Activated CD8-positive, alpha-beta memory T cell treated with anti-CD3 and anti-CD28 coated beads, Interleukin-2, amount 10 ng/mL, durations not matched to agents 7 days and 5 days (primary cell): ENCODE measurements at places on chromosomes 12 and 14. TPM values are rescaled to one million over a fixed set of nuclear protein-coding genes. Genes with fewer than 3 reads are reported as not detected.

- DNase-seq, result no peak
Observed at GRCh38 chr14:96407935-96408570, 16.1 kb downstream of the AK7 start.

GRCh38 chr12:120642826-120643225 is 2.4 kb downstream of the CABP1 start:
- no peak for DNase-seq

GRCh38 chr12:28610401-28611114 is 420.3 kb downstream of the CCDC91 start:
- DNase-seq, result no peak

DNA sequence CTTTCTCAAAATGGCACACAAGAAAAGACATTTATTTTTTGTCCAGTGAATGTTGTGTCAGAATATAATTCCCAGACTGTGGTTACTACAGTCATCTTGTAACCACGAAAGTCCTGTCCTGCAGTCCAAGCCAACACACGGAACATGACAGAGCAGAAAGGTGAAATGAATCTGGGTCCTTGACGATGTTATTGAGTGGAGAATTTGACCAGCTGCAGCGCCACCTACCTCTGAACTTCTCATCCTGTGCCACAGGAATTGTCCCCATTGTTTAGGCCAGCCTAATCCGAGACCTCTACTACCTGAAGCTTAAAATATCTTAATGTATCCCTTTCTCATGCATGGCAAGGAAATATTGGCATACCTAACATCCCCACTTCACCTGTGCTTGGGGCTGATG is 64.1 kb upstream of the OTX2 start:
- DNase-seq, result no peak

DNA sequence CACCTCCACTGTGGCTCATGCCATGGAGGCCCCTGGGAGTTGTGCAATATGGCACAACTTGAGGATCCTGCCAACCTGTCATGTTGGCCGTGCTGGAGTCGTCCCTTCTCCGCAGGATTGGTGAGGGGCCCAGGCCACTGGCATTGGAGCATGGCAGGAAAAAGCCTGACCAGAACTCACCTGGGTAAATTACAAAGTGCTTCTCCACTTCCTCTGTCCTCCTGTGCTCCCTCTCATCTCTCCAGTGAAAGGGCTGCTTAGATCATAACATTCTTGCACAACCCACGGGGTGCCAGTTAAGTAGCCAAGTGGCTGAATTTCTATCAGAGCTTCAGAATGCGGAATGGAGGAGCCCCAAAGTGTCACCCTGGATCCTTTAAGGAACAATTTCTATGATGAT is 381.0 kb downstream of the DPF3 start:
- DNase-seq, result no peak

GRCh38 chr12:102439426-102440405 is 40.6 kb downstream of the IGF1 start:
- no peak for DNase-seq

GRCh38 chr12:65294641-65295262 is 16.3 kb downstream of the MSRB3 start:
- DNase-seq, result no peak

GRCh38 chr12:27060740-27061139 is 21.6 kb downstream of the C12orf71 start:
- DNase-seq, result no peak

DNA sequence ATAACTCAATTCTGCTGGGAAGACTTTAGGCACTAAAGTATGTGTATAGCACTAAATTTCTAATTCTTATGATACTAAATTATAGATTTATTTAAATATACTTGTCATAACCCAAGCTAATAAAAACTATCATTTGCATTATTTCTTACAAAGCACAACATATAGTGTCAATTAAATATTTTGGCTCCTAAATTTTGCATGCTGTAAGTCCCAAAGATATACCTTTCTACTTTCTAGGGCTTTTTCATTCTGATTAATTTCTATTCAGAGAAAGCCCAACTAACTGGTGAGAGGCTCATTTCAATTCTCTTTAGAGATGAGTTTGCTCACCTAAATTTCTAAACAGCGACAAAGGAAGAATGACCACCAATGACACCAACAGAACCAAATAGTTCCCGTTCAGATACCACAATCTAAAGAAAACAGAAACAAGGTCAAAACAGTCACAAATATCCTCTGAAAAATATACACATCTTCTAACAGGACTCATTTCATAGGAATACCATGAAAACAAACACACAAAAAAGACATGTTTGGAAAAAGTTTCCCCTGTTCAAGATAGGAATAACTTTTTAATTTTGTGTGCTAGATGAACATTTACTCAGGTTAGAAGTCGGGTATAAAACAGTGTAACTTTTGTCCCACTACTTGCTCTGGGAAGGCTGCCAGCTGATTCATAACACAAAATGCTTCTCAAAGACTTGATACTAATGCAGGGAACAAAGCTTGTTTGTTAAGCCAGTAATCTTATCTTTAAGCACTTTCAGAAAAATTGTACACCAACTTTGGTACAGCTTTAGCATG is 7.6 kb downstream of the SLC38A2 start:
- no peak for DNase-seq

DNA sequence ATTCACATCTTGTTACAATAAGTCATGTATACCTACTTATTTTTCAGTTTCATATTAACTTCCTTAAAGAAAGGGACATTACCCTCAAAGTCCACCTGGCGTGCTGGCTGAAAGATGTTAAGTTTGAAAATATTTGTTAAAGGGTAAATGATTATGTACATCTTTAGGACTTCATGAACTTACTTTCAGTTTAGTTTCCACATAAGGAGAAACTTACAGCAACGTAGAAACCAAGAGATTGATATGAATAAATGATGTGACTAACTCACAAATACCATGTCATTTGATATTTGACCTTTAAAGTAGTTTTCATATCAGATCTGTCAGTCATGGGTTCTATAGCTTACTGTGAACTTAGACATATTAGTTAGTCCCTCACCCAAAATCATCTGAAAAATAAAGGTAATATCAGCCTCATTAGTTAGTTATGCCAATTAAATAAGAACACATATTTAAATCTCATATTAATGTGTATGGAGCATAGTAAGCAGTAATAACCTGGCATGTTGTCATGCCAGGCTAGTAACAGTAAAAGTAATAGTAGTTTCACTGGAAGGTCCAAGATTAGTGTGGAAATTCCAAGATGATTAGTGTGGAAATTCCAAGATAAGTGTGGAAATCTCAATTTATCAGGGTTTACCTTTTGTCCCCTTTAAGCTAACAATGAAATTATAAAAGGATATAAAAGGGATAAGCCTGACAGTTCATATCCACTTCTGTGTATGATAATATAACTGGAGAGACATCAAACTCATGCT is 1.9 kb upstream of the CLEC2D start:
- DNase-seq, result no peak

DNA sequence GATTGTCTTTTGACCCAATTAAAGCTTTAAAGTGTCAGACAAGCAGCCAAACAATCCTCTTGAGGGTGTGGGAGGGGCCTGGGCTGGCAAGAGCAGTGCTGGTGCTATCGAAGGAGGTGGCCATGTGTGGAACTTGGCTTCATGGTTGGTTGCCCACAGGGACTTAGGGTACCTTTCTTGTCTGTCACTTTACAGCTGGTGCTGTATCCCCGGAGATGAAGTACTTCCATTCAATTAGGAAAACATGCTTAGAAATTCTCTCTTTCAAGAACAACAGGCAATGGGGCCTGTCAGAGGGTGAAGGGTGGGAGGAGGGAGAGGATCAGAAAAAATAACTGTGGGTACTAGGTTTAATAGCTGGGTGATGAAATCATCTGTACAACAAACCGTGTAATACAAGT is 86.5 kb downstream of the DAAM1 start:
- no peak for DNase-seq

DNA sequence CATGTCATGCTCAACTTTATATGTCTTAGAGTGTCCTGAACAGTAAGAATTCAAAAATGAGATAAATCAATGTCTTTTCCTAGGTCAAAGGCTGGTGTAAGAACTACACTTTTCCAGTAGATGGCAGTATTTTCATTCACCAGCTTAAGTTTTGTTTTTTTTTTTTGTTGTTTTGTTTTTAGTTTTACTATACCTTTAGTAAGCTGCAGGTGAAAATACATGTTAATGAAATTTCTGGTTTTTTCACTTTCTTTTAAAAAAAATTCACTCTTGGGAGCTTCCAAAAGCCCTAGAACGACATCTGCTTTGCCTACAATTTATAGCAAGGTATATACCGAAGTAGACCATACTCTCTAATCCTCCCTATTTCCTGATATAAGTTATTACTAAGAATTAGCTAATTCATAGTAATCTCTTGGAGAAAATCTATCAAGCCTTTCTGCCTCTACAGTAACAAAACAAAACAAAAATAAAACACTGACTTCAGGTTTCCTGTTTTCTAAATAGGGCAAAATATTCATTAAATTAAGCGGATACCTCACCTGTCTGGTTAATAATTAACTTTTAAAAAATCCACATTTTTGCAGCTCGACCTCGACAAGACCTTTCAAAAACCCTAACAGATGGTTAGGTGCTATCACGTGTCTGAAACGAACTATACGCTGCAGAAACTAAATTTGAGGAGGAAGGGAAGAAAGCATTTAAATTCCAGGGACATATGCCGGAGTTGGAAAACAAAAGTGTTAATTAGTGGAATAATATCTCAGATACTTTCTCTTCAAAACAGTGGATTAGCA is 2.7 kb upstream of the SAMD4A start:
- no peak for DNase-seq

DNA sequence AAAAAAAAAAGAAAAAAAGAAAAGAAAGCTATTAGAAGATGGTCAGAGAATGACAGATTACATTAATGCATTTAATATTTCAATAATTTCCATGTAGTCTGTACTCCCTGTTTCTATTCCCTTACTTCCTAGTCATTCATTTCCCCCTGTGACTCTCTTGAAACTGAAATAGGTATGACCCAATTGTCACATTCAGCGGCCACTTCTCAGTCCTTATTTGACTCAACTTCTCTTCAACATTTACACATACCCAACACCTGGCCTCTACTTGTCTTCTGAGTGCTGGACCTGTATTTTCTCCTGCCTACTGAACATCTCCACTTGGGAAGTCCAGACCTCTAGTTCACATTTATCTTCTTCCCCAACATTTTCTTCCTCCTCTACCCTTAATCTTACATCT is 7.2 kb downstream of the EEA1 start:
- DNase-seq, result no peak

- no peak for DNase-seq
Observed at GRCh38 chr12:67666605-67667004, 18.1 kb downstream of the DYRK2 start.

GRCh38 chr12:118237052-118237665 is 101.2 kb downstream of the PEBP1 start:
- DNase-seq, result no peak

The A2M gene
- total RNA-seq, result 0.12 TPM

The IL22 gene
- not detected for total RNA-seq

The HECTD4 gene
- 49.3 TPM for total RNA-seq

The HOXC12 gene
- total RNA-seq, result not detected

The TAS2R31 gene
- total RNA-seq, result 5.2 TPM

The WIF1 gene
- not detected for total RNA-seq

The C3AR1 gene
- total RNA-seq, result 10.7 TPM
